Naive thymus-derived CD8-positive, alpha-beta T cell (primary cell): ENCODE measurements at places on chromosomes 5 and 9. TPM values are rescaled to one million over a fixed set of nuclear protein-coding genes. Genes with fewer than 3 reads are reported as not detected.

- H3K36me3 ChIP-seq: no peaks in the 10 kb centered on the region
- no peaks in the 10 kb centered on the region for H3K4me1 ChIP-seq
- no peak for DNase-seq
- no peak overlapping the region for H3K4me3 ChIP-seq
These were observed 21.2 kb upstream of the PIK3R1 start for GRCh38 chr5:68194386-68194785.

GRCh38 chr5:1083823-1084605 lies 27.8 kb downstream of the SLC12A7 start:
- no peaks in the 10 kb centered on the region for H3K27me3 ChIP-seq
- peaks cover 4% of the 10 kb centered on the region for H3K4me1 ChIP-seq
- no peak overlapping the region for H3K4me3 ChIP-seq
- peaks cover 42% of the 10 kb centered on the region for H3K36me3 ChIP-seq

DNA sequence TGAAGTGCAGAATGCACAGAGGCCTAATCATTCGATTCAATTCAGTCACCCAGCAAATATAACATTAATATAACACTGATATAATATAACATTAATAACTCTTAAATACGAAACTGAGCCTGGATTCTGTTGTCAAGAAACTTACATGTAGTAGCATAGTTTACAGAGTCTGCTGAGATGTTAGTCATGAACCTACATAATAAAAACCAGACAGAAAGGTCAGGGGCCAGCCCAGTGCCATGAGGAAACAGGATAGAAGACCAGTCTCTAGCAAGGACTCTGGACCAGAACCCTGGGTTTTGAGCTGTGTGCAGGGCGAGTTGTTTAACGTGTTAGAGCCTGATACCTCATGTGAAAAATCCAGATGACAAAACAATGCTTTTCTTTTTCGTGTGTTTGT lies 234.7 kb downstream of the NR2F1-AS1 start:
- no peak overlapping the region for H3K27ac ChIP-seq
- DNase-seq: no peak
- no peak overlapping the region for H3K4me3 ChIP-seq
- H3K4me1 ChIP-seq: no peaks in the 10 kb centered on the region
- H3K36me3 ChIP-seq: no peaks in the 10 kb centered on the region

GRCh38 chr5:62132276-62132675 lies 173.7 kb upstream of the KIF2A start:
- H3K4me1 ChIP-seq: no peaks in the 10 kb centered on the region
- DNase-seq: no peak
- no peaks in the 10 kb centered on the region for H3K36me3 ChIP-seq
- H3K4me3 ChIP-seq: no peak overlapping the region
- H3K27ac ChIP-seq: no peak overlapping the region

GRK6 gene
- 181 TPM for total RNA-seq
